Right cardiac atrium (tissue), 5 donors: ENCODE measurements at places on chromosomes 2 and 18. TPM values are rescaled to one million over a fixed set of nuclear protein-coding genes. Genes with fewer than 3 reads are reported as not detected.

The DUSP19 gene
- total RNA-seq, result 16.6 TPM

The SERPINB2 gene
- total RNA-seq, result not detected

The MAT2A gene
- total RNA-seq, result 135 TPM

The FHOD3 gene
- total RNA-seq, result 157 TPM

The IGFBP5 gene
- total RNA-seq, result 170 TPM

The HJURP gene
- not detected for total RNA-seq

The SLC5A7 gene
- total RNA-seq, result not detected

The BUB1 gene
- 0.31 TPM for total RNA-seq

The IL36RN gene
- not detected for total RNA-seq

The TM4SF20 gene
- not detected for total RNA-seq

The WNT6 gene
- total RNA-seq, result 2.1 TPM

The PER2 gene
- 6.7 TPM for total RNA-seq

The CRACDL gene
- 4.7 TPM for total RNA-seq

The CFAP53 gene
- 0.23 TPM for total RNA-seq

The BOLA3 gene
- total RNA-seq, result 75.5 TPM

The CIB4 gene
- not detected for total RNA-seq

The RGPD8 gene
- total RNA-seq, result 19.0 TPM

The TAF4B gene
- 1.8 TPM for total RNA-seq

The ARHGEF4 gene
- 1.8 TPM for total RNA-seq

The ST8SIA5 gene
- total RNA-seq, result 10.3 TPM

The IL1B gene
- total RNA-seq, result 0.14 TPM

The ZNF396 gene
- total RNA-seq, result 1.7 TPM

The STPG4 gene
- total RNA-seq, result 0.20 TPM

The ASXL3 gene
- 11.4 TPM for total RNA-seq

The ACTG2 gene
- total RNA-seq, result 6.7 TPM
